Cardiac ventricle fibroblast (primary cell): ENCODE measurements at places on chromosomes 6 and 20. TPM values are rescaled to one million over a fixed set of nuclear protein-coding genes. Genes with fewer than 3 reads are reported as not detected.

The SLCO4A1 gene
- 0.06 and 0.24 TPM in 2 replicates for total RNA-seq

The HMGN3 gene
- total RNA-seq: 39.4 and 68.7 TPM in 2 replicates

The AMD1 gene
- total RNA-seq: 31.6 and 37.8 TPM in 2 replicates

The TRERF1 gene
- 3.6 and 4.6 TPM in 2 replicates for total RNA-seq

The FOXA2 gene
- not detected in 2 replicates for total RNA-seq

The SAMD5 gene
- total RNA-seq: 0.12 and 0.29 TPM in 2 replicates
